ENCODE measurements at places on chromosomes 7 and 10.

GRCh38 chr10:77532068-77532467 is 105.5 kb downstream of the KCNMA1 start:
- no peak for DNase-seq

- DNase-seq = no peak
Measured at GRCh38 chr10:11538834-11539190, 72.6 kb downstream of the USP6NL start.

DNA sequence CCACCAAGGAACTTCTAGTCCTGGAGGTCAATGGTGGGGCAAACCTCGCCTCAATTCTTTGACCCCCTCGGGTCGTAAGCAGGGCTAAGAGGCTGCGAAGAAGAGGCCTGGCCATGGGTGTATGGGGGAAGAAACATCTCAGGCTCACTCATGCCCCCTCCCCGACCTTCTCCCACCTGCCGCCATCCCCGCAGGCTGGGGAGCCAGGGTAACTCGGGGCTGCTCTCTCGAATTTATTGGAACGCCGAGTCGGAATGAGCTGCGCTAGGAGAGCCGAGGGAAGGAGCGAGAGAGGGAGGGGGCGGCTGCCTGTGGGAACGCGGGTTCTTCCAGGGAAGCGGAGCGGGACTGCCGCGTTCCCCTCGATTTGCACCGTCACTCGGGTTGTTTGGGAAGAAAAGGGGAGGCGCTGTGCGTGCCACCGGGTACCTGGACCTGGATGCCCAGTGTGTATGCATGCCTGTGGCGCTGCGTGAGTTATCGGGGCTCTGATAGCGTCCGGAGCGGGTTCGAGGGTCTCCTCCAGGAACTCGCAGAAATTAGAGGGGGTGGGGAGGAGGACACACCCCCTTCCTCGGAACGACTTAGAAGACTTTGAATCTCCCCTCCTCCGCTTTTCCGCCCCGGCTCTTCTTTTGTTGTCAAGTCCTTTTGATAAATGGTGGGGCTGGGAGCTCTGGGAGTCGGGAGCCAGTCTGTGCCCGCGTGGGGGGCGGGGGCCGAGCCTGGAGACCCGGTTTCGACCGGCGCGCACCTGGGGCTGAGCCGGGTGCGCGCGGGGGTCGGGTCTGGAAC is 1.8 kb upstream of the ZNF503 start:
- DNase-seq = no peak

- DNase-seq = no peak
Measured at GRCh38 chr7:84617265-84618030, 422.9 kb upstream of the SEMA3A start.

- DNase-seq = no peak
Measured at GRCh38 chr7:34567906-34568305, 90.1 kb upstream of the NPSR1 start.

All from stimulated activated CD4-positive, alpha-beta T cell treated with anti-CD3 and anti-CD28 coated beads, Interleukin-15, amount 100 ng/mL, for 1 hour (primary cell).